GM20000 (cell line): ENCODE measurements at places on chromosomes 2 and 18.

DNA sequence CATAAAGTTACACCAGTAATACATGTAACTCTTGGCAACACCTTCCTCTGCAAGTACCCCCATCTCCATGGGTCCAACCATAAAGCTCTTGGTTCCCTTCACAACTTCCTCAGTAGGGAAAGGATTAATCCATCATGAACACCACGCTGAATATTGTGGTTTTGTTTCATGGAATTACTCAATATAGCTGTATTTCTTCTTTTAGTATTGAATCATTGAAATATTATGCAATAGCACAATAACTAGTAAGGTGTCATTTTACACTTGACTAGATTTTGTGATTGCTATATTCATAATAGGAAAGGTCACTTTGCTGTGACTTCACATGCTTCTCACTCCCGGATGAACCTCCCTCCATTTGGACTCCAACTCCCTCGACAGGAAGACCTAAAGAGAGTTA lies 29.7 kb upstream of the PID1 start:
- DNase-seq: no peak

- no peak for DNase-seq
These were observed 31.7 kb downstream of the LPIN2 start for GRCh38 chr18:2981212-2981728.

- DNase-seq: no peak
These were observed 98.0 kb downstream of the DDX1 start for GRCh38 chr2:15689654-15690053.

DNA sequence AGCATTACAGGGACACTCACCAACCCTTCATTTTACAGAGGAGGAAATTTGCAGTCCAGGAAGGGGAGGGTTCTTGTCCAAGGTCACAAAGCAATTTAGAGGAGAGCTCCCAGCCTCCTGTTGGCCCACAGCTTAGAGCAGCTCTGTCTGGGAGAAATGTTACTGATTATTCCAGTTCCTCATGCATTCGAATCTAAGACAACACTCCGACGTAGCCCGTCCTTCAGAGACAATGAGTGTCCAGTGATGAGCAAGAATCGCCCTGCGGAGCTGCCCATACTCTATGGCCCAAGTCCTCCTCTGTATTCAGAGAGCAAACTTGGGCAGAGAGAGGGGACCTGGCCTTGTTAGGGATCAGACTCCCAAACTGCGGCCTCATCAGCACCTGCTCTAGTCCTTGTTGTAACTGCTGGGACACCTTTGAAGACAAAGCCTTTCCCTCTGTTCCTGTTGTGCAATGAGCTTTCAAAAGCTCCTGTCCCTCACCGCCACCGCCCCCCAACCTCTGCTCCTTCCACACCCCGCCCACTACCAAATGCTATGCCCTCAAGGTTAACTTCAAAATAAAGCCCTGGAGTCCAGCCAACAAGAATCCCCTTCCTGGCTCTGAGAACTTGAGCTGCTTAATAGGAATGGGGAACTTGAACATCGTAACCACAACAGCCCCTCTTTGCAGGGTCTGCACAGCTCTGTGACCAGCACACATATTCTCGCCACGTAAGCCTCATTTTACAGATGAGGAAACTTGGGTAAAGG lies 234.8 kb upstream of the SMAD2 start:
- DNase-seq: no peak

DNA sequence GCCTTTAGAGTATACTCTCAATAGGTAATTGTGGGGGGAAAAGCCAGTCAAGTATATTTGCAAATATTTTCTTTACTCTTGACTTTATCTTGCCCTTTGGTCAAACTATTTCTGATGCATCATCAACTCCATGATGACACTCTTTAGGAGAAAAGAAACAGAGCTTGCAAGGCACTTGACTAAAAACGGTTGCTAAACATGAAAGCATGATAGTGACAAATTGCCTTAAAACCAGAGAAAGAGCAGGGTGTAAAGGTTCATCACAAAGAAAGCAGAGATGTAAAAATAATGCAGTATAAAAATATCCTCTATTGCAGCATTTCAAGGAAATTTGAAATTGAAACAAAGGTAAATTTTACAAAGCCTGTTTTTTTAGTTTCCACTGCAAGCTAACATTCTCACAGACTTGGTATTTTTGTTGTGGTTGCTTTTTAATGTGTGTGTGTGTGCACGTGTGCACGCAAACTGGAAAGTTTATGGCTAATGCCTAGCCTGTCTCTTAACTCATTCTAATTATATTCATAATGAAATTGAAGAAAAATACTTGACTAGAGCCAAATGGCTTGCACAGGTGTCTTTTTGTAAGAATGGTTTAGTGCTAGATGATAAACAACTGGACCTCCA lies 503.6 kb downstream of the ARHGAP15 start:
- no peak for DNase-seq

DNA sequence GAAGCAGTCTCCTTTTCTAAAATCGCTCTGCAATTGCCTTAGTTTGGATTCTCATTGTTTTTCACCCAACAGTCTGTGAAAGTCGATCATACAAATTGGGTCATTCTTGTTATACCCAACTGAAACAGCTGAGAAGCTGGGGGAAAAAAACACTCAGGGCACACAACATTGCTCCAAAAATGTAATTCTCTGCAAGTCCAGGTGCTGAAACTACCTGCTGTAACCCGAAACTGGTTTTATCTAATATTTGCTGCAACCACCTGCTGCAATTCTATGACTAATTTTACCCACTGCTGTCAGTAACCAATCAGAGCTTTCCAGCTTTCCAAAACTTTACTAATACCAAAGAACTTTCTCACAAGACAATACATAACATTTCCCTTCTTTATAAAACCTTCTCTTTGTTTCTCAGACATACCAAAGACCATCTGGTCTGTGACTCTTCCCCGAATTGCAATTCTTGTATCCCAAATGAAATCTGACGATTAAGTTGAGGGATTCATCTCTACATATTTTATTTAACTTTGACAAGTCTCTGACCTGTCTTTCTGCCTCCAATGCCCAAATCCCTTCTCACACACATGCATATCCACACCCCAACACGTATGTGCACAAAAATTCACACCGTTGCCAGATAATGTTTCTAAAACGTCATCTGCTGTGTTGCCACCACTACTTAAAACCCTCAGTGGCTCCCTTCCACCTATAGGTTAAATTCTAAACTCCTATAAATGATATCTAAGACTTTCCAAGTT lies 198.3 kb downstream of the PIEZO2 start:
- DNase-seq: no peak

DNA sequence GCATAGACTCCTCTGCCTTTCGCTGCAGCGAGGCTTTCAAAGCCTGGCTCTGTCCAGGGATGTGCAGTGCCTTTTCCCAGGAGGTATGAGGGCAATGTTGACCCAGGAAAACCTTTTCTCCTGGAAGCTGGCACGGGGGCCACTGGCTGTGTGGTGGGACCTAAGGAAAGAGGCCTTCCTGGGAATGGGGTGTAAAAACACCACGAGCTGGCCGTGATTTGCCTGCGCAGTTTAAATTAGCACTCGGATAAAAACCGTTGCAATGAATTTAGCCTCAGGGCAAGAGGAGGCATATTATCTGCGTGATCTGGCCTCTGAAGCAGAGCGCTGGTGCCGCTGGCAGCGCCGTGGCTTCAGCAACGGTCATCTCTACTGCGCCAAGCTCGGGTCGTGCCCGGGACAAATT lies 3.0 kb downstream of the OSR1 start:
- peak; percentile 16 for DNase-seq

- DNase-seq: no peak
These were observed 181.2 kb upstream of the REV1 start for GRCh38 chr2:99670768-99671734.

DNA sequence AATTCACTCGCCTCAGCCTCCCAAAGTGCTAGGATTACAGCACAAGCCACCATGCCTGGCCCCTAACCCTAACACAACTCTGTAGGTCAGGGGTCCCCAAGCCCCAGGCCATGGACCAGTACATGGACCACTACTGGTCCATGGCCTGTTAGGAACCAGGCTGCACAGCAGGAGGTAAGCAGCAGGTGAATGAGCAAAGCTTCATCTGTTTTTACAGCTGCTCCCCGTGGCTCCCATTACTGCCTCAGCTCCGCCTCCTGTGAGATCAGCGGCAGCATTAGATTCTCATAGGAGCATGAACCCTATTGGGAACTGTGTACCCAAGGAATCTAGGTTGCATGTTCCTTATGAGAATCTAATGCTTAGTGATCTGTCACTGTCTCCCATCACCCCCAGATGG lies 201.7 kb downstream of the NRP2 start:
- no peak for DNase-seq
